CD8-positive, alpha-beta T cell (primary cell): ENCODE measurements at places on chromosomes 12 and 14. TPM values are rescaled to one million over a fixed set of nuclear protein-coding genes. Genes with fewer than 3 reads are reported as not detected.

GRCh38 chr12:127595506-127595905 is 671.5 kb upstream of the TMEM132C start:
- no peak for DNase-seq

DNA sequence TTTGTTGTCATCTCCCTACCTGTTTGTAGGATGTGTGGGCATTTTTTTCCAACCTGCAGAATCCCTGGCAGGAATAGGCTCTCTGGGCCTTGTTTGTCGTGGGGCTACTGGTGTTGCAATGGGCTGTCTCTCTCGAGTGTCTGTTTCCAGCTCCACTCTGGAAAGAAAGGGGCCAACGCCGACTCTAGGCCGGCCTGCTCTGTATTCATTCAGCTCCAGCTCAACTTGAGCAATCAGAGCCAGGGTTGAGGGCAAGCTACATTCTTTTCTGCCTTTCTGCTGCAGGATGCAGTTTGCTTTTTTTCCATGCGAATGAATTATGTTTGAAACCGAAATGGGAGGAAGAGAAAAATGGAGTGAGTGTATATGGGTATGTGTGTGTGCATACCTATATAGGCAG is 2.3 kb downstream of the JDP2 start:
- no peak for DNase-seq

The LBHD2 gene
- not detected for total RNA-seq

The SLC6A13 gene
- not detected for total RNA-seq
